Left renal pelvis (tissue), 4 donors: ENCODE measurements at places on chromosomes 13 and 19. TPM values are rescaled to one million over a fixed set of nuclear protein-coding genes. Genes with fewer than 3 reads are reported as not detected.

IGFL2 gene
- not detected for polyA plus RNA-seq

ERFL gene
- 0.14 TPM for polyA plus RNA-seq

SERPINE3 gene
- not detected for polyA plus RNA-seq

DNA sequence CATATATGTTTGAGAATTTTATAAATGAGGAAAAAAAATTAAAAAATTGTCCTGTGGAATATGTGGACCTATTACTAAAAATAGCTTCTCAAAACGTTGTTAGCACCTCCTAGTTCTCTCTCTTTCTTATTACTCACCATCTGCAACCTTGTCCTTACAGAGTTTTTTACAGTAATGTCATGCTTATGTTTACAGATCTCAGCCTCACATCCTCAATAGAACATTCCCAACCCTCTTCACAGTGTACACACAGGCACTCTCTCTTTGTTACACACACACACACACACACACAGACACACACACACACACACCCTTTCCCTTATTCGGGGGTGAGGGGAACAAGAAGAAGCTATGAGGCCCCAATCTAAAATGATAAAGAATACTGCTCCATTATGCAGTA, 197.7 kb downstream of the SLITRK6 start:
- DNase-seq, result no peak
